ENCODE measurements at places on chromosomes 4 and X.

DNA sequence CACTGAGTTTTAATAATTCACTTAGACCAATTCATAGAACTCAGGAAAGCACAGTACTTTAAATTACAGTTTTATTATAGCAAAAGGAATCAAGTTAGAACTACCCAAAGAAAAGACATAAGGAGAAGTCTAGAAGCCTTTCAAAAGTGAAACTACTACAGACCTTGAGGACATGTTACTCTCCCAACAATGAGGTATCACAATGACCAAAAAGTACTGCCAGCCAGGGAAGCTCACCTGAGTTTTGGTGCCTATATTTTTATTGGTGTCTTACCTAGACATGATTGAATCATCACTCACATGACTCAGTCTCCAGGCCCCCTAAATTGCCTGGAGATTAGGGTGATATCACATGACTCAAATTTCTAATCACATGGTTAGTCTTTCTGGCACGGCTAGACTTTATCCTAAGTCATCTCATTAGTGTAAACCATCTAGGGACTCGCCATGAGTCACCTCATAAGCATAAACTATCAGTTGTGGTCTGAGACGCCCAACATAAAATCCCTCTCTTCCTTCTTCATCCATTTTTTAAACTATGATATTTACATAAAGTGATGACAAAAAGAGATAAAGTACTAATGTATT lies 372.3 kb downstream of the TMA16 start:
- DNase-seq = no peak

- no peak for DNase-seq
These were observed 123.6 kb upstream of the MSX1 start for GRCh38 chr4:4735870-4736269.

GRCh38 chrX:80335062-80335830 lies 85.0 kb upstream of the TENT5D start:
- peak; percentile 33 for DNase-seq

DNA sequence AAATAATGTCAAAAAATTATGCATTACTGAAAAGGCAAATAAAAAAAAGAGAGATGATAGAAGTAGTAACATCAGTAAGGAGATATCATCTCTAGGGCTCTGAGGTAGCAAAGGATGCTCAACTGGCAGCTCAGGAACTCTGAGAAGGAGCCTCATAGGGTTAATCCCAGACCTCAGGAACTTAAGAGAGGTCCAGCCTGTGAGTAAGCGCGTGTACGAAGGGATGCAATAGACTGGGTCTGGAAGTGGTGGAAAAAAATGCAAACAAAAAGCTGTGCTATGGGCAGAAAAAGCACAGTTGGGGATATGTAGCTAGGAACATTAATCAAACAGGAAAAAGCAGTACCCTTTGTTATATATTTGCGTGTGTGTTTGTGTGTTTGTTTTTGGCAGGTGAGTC lies 282.0 kb downstream of the GALNTL6 start:
- no peak for DNase-seq

- DNase-seq = no peak
These were observed 488 bp downstream of the NAP1L5 start for GRCh38 chr4:88697141-88697540.

DNA sequence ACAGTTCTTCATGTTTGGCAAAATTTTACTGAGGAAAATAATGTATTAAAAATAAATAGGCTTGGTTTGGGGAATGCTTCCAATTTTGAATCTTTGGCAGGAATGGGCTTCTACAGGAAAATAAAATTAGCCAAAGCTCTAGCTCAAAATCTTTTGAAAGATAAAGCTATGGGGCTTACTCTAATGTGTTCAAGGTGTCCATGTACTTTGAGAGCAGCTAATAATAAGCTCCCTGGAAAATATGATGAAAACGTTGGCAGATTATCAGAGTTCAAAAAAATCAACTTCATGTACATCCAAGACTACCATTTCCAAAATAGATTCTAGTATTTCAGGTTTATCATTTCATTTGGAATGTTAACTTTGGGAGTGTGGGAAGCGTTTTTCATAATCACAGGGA lies 158.4 kb downstream of the EMCN start:
- no peak for DNase-seq

DNA sequence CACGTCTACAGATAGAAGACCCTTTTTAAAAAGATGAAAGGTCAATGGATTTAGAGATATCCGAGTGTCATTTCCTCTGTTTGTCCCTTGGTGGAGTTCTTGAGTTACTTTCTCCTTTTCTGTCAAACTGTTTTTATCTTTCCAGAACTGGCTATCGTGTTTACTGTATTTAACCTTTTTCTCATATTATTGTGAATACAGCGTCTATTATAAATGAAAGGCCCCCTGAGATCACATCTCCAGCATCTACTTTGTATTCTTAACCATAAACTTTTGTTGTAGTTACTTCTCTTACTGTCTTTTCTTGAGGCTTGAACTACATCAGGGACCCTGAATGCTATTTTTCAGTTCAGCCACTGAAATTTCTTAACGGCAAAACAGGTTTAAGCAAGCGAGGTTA lies 4.0 kb upstream of the PCDH7 start:
- DNase-seq = no peak

- no peak for DNase-seq
These were observed 7.6 kb downstream of the UGT8 start for GRCh38 chr4:114606245-114606644.

DNA sequence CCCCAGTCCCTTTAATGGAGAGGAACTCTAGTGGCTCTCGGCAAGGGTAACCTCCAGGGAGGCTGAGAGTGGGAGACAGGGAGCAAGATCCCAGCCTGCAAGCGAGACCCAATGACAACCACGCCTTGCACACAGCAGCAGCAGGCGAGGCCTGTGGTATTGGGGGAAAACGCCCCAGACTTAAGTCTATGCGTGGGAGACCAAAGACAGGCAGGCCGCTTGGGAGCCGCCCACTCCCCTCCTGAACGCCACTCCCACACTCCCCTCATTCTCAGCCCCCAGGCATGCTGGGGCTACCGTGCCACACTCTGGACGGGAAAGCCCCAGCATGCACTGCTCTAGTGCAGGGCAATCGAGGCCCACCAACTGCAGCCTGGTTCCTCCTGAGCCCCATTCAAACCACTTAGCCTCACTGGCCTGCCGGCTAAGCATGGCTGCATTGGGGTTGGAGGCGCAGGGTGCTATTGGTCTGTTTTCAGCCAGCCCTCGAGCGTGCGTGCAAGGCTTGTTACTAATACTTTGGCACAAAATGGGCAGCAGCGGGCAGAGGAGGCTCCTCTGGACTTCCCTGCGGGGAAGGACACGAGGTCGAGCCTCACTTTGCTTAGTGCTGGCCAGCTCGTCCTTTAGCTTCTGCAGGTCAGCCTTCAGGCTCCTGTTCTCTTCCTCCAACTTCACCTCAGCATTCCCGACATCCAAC lies 14.8 kb downstream of the SLC6A8 start:
- no peak for DNase-seq

- no peak for DNase-seq
These were observed 60.9 kb upstream of the PACRGL start for GRCh38 chr4:20639346-20639745.

DNA sequence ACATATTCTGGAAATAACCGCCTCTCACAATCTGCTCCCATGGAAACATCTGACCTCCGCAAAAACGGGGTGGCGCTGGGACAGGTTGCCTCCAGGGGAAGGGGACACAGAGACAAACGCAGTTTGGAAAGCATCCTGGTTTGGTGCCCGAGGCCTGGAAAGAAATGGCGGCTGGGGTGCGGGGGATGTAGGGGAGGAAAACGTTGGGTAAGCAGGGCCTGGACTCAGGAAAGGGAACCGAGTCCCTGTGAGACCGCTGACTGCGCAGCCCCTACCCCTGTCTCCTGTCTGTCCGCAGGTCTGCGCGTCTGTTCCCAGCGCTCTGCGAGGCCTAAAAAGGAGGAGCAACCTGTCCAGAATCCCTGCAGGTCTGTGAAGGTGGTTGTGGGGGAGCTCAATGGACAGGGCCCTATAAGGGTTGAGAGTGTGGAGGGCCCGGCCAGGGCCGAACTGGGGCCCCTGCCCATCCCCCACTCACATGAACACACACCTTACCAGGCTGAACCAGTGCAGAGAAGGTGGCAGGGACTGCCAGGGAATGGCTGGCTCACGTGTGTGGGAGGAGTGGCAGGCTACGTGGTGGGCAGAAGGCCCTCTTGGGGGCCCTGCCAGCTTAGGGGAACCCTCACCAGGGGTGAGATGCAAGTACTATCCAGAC lies 672 bp downstream of the TCEAL3 start:
- DNase-seq = no peak

- DNase-seq = no peak
These were observed 131.2 kb upstream of the PCDH18 start for GRCh38 chr4:137663251-137664045.

GRCh38 chrX:23784470-23785331 lies 1.7 kb downstream of the SAT1 start:
- no peak for DNase-seq

DNA sequence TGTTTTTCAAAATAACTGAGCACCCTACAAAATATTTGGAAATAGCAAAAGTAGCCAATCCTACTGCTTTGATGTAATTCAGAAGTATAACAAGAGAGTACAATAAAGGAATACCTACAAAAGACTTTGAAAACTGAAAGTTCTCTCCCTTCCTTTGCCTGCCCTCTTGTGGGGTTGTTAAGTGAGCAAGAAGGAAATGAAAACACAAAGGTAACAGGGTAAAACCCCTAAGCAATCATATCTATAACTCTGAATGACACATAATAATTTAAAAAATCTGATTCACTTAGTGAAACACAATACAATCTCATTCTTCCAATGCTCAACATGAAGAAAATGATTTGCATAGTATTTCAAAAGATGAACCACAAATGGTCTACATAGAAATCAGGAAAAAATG lies 98.2 kb downstream of the FRYL start:
- DNase-seq = no peak

DNA sequence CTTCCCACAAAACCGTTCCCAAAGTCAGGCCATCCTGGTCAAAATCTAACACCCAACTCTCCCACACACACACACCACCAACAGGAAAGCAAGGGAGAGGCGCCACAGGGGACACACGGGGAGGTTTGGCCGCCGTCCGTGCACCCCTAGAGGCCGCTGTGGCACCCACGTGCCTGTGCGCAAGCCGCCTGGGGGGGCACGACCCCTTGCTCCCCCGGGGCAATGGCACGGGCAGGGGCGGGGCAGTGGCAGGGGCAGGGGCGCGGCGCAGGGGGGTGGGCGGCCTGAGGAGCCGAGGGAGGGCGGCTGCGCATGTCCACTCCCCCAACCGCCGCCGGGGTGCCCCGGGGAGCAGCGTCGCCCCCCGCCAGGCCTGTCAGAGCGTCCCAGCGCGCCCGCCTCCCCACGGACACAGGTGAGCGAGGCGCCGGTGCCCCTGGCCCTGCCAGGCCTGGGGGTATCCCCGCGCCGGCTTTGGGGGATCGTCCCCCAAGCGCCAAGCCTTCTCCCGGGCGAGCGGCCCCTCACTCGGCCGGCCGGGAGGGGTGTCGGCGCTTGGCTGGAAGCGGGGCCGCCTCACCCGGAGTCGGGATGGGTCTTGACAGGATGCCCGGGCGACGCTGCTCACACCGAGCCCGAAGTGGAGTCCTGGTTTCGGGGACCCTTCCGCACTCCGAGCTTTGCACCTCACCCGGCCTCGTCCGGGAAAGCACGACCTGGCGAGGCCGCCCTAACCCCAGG lies at the start of gene ERAS:
Gene ERAS, plus strand, starts transcription at position 379 of the 741 bp plus-strand sequence. CDS start 2,611 bp downstream, outside the sequence.
- no peak for DNase-seq

DNA sequence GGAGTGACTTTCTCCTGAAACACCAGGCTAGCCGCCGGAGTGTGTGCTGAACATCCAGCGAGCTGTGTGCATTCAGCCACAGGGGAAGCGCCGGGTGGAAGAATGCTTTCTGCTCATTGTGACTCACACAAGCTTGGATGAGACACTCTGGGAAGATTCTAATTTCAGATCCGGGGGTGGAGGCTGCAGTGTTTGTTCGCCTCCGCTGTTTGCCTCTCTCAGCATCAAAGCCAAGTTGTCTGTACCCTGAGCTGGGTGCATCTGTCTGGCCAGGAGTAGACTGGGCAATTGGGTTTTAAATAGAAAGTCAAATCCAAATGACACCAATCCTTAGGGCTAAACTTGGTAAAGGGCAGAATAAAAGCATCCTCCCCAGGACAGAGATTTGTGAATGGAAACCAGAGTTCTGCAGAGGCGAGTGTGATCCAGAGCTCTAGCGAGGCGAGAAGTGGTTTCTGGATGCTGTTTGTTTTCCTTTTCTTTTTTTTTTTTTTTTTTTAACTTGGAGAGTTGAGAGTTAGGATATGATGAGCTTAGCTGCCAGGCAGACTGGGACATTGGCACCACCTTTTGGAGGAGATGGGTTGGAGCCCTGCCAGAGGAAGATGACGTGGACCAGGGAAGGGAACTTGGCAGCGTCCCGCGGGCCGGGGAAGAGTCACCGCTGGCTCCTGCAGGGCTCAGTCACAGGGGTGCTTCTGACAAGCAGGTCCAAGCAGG lies 196.0 kb upstream of the PSAPL1 start:
- DNase-seq = no peak

DNA sequence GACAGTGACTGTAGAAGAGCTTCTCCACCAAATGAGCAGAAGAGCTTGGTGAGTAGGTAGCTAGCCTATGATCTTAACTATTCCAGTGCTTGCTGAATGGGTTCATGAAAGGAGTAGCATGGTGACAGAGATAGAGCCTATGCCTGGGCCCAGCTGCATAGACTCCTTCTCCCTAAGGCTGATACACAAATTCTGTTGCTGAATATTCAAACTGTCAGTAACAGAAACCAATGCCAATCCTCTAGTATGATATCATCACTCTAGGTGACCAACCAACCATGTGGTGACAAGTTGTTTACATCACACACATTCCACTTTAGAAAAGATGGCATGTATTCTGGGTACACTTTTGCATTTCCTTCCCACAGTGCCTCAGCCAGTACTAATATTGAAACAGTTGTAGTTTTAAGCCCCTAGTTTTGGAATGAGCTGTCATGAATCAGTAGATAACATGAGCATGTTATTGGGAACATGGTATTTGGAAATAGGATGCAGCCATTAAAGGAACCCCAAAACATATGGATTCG lies 103.4 kb upstream of the GRXCR1 start:
- no peak for DNase-seq

DNA sequence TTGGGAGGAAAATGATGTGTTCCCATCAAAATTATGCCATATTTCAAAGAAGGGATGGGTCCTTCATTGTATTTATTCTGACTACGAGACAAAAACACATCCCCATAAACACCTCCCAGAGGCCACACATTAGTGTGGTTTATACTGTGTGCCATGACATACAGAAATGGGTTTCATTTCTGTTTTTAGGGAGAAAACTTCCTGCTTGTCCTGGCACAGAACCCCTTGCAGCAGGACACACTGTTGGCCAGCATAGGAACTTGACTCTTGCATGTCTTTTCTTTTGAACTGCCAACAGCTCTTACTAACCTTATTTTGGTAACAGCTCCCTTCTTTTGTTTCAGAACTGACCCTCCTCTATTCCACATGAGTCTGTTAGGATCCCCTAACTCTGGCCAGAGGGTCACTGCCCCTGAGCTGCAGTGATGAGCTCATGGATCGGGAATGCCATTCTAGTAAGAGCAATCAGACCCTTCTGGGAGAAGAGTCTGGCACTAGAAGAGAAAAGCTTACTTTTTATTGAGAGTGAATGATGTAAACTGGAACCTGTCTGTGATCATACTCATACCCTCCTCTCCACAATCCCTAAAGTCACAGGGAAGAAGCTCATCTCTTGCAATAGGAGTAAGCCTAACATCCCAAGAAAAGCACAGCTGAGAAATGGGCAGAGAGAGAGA lies 86.4 kb downstream of the SMIM20 start:
- no peak for DNase-seq

- DNase-seq = no peak
These were observed 4.6 kb downstream of the CASP6 start for GRCh38 chr4:109698656-109699055.
